Naive thymus-derived CD4-positive, alpha-beta T cell (primary cell): ENCODE measurements at places on chromosomes 11 and 22. TPM values are rescaled to one million over a fixed set of nuclear protein-coding genes. Genes with fewer than 3 reads are reported as not detected.

Gene MIF
- total RNA-seq = 179 TPM

Gene SUN2
- total RNA-seq = 558 TPM

Gene IGSF22
- 4.5 TPM for total RNA-seq

Gene TEX12
- 0.86 TPM for total RNA-seq

Gene OR5W2
- not detected for total RNA-seq

Gene C11orf21
- total RNA-seq = 29.3 and 33.9 TPM in 2 replicates

Gene LMNTD2
- total RNA-seq = 14.7 TPM

Gene ENTHD1
- not detected for total RNA-seq

Gene ROBO4
- not detected for total RNA-seq

Gene ACER3
- total RNA-seq = 4.7 TPM

Gene CHRDL2
- total RNA-seq = not detected in 2 replicates

Gene ZBED4
- 17.8 TPM for total RNA-seq

Gene ACRV1
- total RNA-seq = not detected

Gene LIN7C
- total RNA-seq = 25.4 and 25.9 TPM in 2 replicates

Gene SCUBE1
- 0.05 and 0.19 TPM in 2 replicates for total RNA-seq

Gene PANX3
- total RNA-seq = not detected

- no peak for DNase-seq
Measured at GRCh38 chr11:68925611-68926010, 21.9 kb downstream of the IGHMBP2 start.

- DNase-seq = no peak
Measured at GRCh38 chr11:115873813-115874212, 369.6 kb upstream of the CADM1 start.

DNA sequence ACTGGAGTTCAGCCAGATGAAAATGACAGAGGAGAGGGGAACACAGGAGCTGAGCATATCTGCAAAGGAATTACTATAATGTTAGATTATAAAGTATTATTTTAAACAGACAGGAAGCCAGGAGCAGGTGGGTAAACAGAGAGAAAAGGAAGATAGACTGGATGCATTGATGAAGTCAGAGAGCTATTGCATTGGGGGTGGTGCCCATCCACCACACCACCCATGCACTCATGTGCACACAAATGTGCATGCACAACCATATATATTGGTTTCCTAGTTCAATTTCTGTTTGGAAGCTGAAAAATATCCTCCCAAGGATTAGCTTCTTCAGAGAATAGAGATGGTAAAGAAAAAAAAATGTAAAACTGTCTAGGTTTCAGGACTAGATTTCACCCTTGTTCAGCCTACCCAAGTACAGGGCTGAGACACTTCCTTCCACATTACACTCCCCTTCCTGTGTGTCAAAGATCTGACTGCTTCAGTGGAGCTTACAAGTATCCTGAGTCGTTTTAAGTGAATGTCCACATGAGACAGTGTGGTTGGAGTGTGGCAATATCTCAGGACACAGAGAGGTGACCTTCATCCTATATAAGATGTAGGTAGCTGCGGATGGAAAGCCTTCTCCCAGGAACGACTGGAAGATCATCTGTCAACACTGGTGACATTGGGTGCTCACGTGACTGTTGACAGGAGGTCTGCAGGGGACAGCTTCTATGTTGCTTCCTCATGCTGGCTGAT lies 12.2 kb upstream of the SMPD1 start:
- DNase-seq = peak; percentile 52

DNA sequence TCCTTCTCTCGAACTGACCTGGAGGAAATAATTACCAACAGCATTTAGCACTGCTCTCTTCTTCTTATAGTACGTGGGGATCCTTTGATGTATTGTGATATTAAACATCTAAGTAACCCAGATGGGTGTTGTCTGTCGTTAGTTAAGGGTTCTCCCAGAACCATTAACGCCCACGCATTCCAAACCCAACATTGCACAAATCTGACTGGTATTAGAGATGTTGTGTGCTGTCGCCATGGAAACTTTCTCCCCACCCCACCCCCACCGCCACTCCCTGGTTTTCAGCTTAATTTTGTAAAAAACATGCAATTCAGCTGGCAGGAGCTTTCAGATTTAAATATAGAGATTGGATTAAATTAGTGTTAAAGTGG lies 1495.2 kb downstream of the TBC1D22A start:
- DNase-seq = no peak

- no peak for DNase-seq
Measured at GRCh38 chr11:12704049-12704448, 29.8 kb downstream of the TEAD1 start.

- DNase-seq = no peak
Measured at GRCh38 chr11:92527467-92527866, 302.8 kb downstream of the FAT3 start.

DNA sequence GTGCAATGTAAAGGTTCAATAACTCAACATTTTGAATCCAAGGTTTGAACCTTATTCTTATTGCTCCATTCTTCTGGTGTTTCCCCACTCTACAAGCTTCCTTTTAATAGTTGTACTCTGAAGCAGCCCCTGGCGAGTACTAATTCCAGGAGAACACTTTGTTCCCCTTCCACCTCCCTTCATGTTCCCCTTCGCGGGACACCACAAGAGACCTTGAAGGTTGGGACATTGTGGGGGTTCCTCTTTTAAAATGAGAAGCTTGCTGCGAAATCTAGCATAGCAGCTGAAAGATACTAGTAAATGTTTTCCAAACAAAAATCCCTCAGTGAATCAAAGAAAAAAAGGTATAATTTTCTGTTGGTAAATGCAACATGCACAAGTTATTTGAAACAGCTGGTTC lies 626.3 kb upstream of the LRRC4C start:
- DNase-seq = no peak

DNA sequence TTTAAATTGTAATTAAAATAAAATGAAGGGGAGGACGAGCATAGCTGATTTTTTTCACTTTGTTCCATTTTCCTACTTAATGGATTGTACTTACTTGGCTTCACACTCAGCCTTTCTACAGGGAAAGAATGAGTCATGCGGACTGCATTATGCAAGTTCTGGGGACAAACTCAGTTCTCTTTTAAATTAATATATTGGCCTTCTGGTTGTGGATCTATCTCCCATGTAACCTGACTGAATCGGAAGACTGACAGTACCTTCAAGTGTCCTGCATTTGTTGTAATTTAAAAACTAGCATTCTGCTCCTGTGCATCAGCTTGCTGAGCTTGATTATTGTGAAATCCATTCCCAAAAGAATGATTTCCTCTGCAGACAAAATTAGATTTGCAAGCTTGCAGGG lies 12.2 kb downstream of the OR8D1 start:
- no peak for DNase-seq

- no peak for DNase-seq
Measured at GRCh38 chr11:2981130-2981529, 11.0 kb downstream of the NAP1L4 start.

DNA sequence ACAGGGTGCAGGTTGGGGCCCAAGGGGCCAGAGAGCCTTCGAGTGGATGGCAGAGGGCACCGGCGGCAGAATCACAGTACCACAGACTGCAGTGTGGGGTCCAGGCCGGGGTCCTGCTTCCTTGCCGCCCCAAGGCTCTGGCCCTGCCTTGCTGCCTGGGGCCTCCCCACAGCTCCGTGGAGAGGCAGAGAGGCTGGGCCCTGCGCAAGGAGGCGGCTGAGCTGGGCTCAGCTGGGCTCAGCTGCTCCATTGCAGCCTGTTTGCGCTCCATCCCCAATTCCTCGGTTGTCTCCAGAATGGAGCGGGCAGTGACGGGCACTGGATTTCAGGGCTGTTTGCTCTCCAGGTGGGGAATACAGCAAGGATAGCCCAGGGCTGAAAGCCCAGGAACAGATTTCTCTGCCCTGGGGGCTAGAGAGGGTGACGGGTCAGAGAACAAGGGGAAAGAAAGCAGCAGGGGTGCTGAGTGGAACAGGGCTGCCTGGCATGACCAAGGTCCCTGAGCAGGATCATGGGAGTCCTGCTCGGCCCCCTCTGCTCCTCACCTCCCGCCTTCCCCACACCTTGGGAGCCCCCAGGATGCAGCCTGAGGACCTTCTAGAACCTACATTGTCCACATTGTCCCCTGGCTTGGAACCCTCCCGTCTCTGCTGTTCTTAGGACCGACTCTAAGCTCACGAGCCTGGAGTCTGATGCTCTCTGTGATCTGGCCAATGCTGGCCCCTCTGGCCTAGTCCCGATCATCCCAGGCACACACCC lies 18.9 kb downstream of the MRGPRG start:
- DNase-seq = no peak

- DNase-seq = no peak
Measured at GRCh38 chr11:34136420-34136819, 31.0 kb downstream of the NAT10 start.

DNA sequence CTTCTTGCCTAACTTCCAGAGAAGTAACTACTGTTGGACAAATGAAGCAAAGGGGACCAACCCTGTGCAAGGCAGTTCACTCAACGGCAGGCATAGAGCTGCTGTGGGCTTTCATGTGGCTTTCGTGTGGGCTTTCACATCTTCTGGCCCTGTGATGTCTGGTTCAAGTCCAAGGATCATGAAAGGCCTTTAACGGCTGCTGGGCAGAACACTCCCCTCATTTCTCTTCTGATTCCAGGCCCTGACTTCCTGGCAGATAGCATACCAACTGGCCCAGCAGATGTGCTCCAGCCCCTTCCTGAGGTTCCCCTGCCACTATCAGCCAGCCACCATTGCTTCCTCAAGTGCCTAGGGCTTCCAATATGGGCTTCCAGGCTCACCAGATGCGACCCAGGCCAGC lies 28.7 kb upstream of the CTR9 start:
- DNase-seq = no peak

GRCh38 chr22:41772198-41772597 lies 28.3 kb upstream of the CCDC134 start:
- no peak for DNase-seq

DNA sequence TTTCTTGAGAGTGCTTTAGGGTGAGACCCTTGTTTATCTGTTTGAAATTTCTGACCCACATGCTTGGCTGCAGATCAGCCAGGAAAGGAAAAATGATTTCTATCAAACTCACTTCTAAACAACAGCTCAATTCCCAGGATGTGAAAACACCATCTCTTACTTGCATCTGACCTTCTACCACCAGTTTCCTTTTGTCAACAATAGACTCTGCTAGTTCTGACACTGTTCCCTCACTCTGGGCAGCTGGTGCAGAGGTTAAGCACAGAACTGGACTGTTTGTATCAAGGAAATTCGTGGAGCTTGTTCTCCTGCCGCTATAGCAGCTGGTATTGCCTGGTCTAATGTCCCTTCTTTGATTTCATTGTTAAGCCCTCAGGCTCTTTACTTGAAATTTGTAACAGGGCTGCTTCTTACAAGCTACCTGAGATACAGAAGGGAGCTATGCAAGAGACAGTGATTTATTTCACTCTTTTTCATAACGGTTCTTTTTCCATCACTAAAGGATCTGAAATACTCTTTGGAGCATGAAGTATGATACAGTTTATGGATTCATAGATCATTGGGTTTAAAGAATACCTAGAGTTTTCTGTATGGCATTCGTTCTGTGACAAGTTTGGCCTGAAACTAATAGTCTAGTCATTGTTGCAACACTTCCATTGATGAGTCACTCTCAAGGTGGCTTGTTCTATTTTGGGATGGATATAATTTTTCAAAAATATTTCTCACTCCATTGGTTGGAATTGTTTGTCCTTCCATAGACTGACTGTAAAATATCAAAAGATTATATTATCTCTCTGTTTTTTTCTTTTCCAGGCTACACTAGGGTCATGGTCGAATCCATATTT lies 178.2 kb upstream of the ZC3H12C start:
- no peak for DNase-seq

GRCh38 chr11:73372375-73372993 lies 3.7 kb upstream of the RELT start:
- DNase-seq = no peak

DNA sequence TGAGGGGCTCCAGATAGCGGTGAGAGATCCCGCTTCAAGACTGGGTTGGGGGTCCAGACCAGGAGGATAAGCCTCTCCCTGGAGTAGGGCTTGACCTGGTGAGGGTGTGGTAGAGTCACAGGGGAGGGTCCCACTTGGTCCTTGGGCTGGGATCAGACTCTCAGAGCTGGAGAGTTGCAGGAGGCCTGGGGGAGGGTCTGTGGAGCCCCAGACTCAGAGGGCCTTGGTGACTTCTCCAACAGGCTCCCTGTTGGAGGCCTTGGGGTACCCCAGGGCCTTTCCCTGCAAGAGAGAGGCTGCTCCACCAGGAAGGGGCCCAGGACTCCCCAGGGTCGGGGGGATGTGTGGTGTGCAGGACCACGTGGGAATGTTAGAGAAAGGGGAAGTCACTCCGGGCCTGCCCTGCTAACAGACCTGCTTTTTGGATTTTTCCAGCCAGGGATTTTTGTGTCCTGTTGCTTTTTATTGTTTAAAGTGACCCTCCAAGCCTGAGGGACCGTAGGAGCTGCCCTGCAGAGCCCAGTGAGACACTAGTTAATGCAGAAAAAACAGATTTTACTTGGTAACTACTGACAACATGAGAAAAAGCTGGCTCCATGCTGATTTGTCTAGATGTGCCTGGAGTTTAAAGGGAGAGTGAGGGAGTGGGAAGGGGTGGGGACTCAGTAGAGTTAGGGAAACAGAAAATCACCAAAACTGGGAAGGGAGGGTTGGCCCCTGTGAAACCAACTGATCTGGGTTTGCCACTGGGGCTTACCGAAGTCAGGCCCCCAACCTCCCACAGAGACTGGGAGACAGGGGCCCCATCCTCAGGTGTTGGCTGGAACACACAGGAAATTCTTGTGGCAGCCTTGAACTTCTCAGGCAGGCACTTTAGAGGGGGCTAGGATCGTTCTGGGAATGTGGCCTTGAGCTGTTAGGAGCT lies 801 bp upstream of the TXNRD2 start:
- no peak for DNase-seq

GRCh38 chr22:30572210-30572609 lies 2.3 kb downstream of the GAL3ST1 start:
- no peak for DNase-seq

DNA sequence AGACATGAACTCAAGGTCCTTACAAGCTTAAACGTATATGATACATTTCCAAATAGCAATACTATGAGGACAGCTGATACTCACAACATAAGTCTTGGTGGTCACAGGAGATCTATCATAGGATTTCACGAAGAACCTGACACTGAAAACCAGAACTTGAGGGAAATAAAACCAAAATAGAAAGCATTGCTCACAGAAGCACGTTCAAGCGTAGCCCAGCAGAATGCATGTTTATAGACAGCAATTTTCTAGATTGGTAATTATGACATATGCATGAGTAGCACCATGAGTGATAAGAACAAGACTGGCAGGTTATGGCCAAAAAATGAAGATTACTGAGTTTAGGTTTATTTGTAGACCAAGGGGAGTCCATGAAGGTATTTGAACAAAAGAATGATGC lies 243.5 kb downstream of the ETS1 start:
- no peak for DNase-seq

GRCh38 chr22:45451972-45452371 lies 38.5 kb downstream of the RIBC2 start:
- DNase-seq = no peak

DNA sequence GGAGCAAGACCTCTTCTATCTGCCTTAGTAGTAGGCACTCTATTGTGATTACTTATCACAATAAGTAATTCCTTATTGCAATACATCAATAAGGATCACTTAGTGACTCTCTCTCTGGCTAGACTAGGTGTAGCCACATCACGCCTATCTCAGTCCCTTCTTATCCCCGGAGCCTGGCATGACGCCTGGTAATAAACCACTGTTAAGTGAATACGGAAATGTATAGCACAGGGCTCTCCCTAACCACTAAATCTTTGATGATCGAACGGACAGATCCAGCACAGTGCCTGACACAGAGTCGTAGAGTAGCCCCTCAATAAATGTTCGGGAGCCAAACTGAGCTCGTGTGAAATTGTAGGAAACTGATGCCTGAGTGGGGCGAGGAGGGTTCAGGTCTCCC lies 143.3 kb downstream of the FBXO7 start:
- no peak for DNase-seq

GRCh38 chr11:62048100-62048499 lies 75.7 kb upstream of the INCENP start:
- DNase-seq = no peak
